ENCODE measurements at places on chromosomes 3 and 15.

GRCh38 chr3:193743702-193744047 lies 150.7 kb downstream of the OPA1 start:
- no peak overlapping the region for H3K27ac ChIP-seq
- no peak overlapping the region for H3K4me3 ChIP-seq
- H3K4me1 ChIP-seq = peaks cover 7% of the 10 kb centered on the region
- peak; percentile 55 for DNase-seq
- no peaks in the 10 kb centered on the region for H3K27me3 ChIP-seq

DNA sequence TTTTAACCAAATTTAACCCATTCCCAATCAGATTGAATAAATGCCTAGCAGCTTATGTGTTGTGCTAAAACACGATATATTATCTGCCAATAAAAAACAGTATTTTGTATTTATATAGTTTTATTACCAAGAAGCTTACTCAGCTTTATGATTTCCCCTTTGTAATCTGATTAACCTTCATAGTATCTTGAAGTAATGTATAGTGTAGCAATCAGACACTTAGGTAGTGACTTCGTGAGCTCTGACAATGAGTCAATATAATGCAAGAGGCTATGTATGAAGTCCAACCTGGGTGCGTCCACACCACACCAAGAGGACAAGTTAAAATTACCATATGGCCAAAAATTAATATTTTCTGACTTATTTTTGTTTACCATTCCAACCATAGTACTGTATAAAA lies 2.1 kb upstream of the CNBP start:
- H3K27me3 ChIP-seq = no peaks in the 10 kb centered on the region
- no peak overlapping the region for H3K4me3 ChIP-seq
- H3K4me1 ChIP-seq = peaks cover 10% of the 10 kb centered on the region
- no peaks in the 10 kb centered on the region for H3K36me3 ChIP-seq

GRCh38 chr3:23743141-23743784 lies 62.5 kb upstream of the UBE2E1 start:
- no peaks in the 10 kb centered on the region for H3K36me3 ChIP-seq
- peaks cover 32% of the 10 kb centered on the region for H3K27me3 ChIP-seq
- H3K4me3 ChIP-seq = peak overlapping the region; percentile 7
- peak; percentile 30 for DNase-seq

DNA sequence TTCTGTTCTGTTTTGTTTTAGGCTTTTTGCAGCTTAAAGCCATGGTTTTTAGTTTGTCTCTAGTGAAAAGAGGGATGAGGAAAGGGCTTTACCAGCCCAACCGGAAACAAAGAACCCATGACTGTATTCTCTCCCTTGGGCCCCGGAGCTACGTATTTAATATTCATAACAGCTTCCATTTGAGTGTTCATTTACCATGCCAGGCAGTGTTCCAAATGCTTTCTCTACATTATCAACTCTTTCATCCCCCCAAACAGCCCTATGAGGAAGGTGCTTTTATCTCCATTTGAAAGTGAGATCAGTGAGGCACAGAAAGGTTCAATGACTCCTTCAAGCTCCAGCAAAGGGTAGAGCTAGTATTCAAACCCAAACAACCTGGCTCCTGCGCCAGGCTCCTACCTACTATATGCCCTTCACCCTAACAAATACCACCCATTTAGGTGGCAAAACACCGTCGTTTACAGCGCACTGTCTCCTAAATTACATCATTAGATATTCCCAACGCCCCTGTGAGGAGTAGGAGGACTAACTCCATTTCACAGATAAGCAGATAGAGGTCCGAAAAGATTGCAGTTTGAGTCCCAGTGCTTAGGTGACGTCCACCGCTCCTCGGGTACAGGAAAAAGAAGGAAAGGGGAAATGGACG lies 27.9 kb downstream of the GTPBP8 start:
- peak; percentile 47 for DNase-seq
- peak overlapping the region; percentile 93 for H3K27ac ChIP-seq
- peak overlapping the region; percentile 80 for H3K4me3 ChIP-seq
- H3K27me3 ChIP-seq = no peaks in the 10 kb centered on the region

GRCh38 chr3:112170046-112170445 lies 37.0 kb upstream of the GCSAM start:
- H3K4me3 ChIP-seq = no peak overlapping the region
- H3K4me1 ChIP-seq = no peaks in the 10 kb centered on the region
- no peak for DNase-seq
- H3K36me3 ChIP-seq = no peaks in the 10 kb centered on the region
- no peaks in the 10 kb centered on the region for H3K27me3 ChIP-seq
- no peak overlapping the region for H3K27ac ChIP-seq

DNA sequence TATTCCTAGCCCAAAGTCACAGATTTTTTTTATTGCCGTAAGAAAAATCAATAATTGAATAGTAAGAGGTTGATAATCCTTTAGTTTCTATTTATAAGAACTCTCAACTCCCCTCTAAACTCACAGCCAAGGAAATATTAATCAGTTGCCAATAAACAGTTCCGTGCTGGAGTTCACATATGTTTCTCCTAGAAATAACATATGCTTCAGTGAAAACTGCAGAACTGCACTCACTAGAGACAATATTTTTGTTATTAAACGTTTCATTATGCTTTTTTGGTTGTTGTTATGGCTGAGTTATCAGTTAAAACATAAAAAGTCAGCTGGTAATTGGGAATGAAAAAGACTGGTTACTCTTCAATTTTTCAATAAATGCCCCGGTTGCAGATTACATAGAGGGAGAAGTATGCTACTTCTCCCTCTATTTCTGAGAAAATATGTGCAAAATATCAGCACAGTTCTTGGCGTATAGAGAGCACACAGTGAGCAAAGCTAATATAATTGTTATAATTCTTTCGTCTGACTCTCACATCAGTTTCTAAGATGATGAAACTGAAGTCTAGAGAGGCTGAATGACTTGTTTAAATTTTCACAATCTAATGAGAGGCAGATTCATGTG lies 781.2 kb upstream of the GRM7 start:
- H3K27ac ChIP-seq = no peak overlapping the region
- H3K27me3 ChIP-seq = no peaks in the 10 kb centered on the region
- no peaks in the 10 kb centered on the region for H3K36me3 ChIP-seq
- no peak for DNase-seq
- H3K4me1 ChIP-seq = no peaks in the 10 kb centered on the region

- no peaks in the 10 kb centered on the region for H3K27me3 ChIP-seq
- no peak for DNase-seq
- no peak overlapping the region for H3K27ac ChIP-seq
- no peak overlapping the region for H3K4me3 ChIP-seq
- no peaks in the 10 kb centered on the region for H3K4me1 ChIP-seq
Measured at GRCh38 chr15:95032156-95032555, 800.8 kb downstream of the MCTP2 start.

GRCh38 chr3:71442652-71443042 lies 140.9 kb downstream of the FOXP1 start:
- H3K36me3 ChIP-seq = no peaks in the 10 kb centered on the region
- DNase-seq = no peak
- no peak overlapping the region for H3K27ac ChIP-seq
- H3K4me3 ChIP-seq = no peak overlapping the region
- no peaks in the 10 kb centered on the region for H3K27me3 ChIP-seq

GRCh38 chr3:87320756-87321626 lies 44.6 kb upstream of the POU1F1 start:
- peaks cover 6% of the 10 kb centered on the region for H3K27me3 ChIP-seq
- DNase-seq = no peak
- H3K27ac ChIP-seq = no peak overlapping the region
- H3K4me3 ChIP-seq = no peak overlapping the region
- H3K4me1 ChIP-seq = no peaks in the 10 kb centered on the region
